ENCODE measurements at places on chromosomes 7 and 10.

- DNase-seq: no peak
These were observed 139.4 kb upstream of the AGR3 start for GRCh38 chr7:17021205-17021604.

DNA sequence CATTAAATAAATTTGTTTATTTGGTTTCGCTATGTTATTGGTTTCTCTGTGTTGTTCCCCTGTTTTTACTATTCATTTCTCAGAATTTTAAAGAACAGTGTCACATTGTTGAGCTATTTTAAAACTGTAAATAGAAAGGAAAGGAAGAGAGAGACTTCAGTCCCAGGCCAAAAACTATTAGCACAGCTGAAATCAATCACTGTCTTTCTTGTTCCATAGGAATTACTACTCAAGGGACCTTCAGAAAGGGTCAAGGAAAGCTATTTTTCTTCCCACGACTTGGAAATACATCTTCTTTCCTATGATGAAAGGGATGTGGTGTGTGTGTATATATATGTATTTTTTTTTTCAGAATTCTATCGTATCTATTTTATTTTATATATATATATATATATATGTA, 29.0 kb upstream of the GNAT3 start:
- DNase-seq: no peak

DNA sequence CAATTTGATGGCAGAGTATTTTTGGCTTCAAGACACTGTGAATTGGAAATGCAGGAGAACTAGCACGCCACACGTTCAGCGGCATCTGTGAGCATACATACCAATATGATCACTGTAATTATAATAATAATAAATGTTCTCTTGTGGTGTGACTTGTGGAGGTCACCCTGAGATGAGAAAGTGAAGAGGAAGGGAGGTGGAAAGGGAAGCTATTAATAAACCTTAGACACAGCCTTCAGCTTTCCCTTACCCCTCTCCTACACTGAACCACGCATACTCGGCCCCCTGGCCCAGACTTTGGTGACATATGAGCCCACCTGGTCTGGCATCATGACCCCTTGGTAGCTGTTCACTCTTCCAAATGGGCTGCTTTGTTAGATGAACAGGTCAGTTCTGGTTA, 139.1 kb downstream of the SORCS3 start:
- DNase-seq: no peak

DNA sequence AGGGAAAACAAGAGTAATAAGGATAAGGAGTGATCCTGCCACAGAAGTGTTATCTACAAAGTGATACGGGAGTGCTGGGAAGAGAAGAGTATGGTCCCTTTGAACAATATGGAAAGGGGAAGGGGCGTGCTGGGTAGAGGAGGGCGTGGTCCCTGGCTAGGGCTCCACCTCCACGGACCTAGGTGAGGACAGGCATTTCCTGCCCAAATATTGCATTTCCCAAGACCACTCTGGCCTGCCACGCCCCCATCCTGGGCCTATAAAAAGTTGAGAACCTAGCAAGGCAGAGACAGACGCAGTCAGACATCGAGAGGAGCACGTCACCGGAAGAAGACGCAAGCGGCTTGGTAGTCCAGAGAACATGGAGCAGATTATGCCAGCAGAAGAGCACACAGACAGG, 22.8 kb downstream of the VSTM4 start:
- DNase-seq: no peak

DNA sequence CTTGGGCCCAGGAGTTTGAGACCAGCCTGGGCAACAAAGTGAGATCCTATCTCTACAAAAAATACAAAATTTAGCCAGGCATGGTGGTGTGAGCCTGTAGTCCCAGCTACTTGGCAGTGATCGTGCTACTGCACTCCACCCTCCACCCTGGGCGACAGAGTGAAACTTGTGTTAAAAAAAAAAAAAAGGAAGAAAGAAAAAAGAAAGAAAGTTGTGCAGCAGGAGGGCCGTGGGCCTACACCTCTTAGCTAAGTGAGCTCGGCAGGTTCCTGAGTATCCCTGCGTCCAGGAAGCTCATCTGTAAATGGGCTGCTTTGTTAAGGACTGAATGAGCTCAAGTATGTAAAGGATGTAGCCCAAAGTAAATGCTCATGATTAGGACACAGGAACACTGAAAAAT, 155.0 kb downstream of the RNF216 start:
- no peak for DNase-seq

DNA sequence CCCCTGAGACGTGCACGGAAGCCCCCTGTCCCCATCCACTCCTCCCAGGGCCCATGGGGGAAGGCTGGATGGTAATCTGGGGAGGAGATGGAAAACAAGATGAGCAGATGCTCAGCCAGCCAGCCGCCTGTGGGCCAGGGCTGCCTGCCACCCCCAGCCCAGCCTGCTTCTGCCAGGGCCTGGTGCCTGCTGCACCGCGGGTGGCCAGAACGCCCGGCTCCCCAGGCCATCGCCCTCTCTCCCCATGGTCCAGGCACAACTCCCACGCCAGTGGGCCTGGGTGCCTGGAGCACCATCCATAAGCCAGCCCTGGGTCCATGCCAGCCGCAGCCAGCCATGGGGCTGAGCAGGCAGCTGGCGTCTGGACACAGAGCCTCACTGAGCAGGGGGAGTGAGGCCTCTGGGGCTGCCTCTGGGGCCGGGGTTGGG, 57.2 kb upstream of the ELN start:
- no peak for DNase-seq

DNA sequence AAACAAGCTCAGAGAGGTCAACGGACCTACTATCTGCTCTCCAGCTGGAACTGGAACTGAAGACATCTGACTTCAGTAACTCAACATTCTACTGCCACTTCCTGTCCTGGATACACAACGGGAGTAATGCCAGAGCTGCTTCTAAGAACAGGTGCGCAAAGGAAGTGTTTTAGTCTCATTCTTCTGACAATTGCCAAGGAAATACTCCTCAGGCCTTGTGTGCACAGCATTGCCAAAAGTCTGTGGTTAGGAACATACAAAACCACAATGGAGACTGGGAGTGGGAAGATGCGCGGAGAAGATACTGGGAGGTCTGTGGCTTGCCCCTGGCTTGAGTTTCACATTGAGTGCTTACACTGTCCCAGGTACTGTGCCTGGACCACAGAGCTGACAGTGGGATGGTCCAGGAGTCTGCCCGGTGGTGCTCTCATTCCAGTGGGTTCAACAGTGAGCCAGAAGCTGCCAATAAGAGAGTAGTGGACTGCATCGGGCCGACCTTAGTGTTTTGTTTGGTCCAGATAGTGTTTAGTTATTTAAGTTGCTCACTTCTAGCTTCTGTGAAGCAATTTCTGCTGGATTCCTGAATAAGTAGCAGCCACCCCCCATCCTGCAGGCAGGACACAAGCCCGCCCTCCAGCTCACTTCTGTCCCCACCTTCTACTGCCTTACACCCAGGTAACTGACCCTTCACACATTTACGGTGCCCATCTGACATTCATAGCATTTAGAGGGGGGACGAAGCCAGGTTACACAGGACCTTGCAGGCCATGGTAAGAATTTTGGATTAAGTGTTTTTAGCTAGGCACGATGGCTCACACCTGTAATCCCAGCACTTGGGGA, 10.3 kb downstream of the TBL2 start:
- no peak for DNase-seq

DNA sequence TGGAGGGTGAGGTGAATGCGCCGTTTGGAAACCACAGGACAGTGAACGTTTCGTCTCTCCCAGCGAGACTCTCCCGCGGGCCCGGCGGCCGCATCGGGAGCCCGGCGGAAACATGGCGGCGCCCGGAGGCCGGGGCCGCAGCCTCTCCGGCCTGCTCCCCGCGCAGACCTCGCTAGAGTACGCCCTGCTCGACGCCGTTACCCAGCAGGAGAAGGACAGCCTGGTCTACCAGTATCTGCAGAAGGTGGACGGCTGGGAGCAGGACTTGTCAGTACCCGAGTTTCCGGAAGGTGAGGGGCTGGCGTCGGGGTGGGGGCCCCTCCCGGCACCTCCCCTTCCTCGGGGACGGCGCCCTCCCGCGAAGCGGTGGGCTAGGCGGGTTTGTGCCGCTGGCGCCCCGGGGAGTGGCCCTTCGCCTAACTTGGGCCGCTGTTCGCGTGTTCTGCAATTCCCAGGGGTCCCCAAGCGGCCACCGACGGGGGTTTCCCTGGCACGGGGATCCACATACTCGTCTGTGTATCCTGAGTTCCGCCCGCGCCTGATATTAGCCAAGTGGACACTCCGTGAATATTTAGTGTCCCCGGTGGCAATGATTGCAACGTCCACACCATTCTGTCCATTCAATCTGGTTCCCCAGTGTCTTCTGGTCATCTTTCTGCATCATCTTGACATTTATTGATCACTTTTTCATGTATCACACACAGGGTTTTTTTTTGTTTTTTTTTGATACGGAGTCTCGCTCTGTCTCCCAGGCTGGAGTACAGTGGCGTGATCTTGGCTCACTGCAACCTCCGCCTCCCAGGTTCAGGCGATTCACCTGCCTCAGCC, 514 bp downstream of the NHLRC2 start:
- DNase-seq: no peak

GRCh38 chr7:51545131-51545530, 228.5 kb upstream of the COBL start:
- DNase-seq: no peak

- DNase-seq: no peak
These were observed 62.5 kb upstream of the INSIG1 start for GRCh38 chr7:155234950-155235789.

DNA sequence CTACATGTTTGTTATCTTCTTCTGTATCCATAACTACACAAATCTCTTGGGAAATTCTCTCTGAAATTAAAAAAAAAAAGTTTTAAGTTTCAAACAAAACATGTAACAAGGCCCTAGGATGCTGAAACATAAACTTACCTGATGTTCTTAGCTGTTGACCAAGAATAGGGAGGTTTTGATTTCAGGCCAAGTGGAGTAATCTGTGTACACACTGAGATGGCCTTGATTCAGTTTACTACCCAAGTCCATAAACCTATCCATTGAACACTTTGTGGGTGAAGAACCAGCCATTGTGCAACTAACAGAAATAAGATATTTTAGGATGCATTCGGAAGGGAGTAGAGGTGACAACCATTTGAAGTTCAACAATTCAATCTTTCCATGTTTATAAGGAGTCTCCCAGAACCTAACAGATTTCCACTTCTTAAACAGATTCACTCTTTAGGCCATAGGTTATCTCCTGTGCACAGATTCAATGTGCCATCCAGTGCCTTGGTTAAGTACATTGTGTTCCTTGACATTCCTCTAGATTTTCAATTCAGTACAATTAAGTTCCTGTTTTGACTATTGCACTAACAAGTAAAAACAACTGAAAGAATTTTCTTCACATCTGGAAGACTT, 143.1 kb downstream of the CRPPA start:
- DNase-seq: no peak

DNA sequence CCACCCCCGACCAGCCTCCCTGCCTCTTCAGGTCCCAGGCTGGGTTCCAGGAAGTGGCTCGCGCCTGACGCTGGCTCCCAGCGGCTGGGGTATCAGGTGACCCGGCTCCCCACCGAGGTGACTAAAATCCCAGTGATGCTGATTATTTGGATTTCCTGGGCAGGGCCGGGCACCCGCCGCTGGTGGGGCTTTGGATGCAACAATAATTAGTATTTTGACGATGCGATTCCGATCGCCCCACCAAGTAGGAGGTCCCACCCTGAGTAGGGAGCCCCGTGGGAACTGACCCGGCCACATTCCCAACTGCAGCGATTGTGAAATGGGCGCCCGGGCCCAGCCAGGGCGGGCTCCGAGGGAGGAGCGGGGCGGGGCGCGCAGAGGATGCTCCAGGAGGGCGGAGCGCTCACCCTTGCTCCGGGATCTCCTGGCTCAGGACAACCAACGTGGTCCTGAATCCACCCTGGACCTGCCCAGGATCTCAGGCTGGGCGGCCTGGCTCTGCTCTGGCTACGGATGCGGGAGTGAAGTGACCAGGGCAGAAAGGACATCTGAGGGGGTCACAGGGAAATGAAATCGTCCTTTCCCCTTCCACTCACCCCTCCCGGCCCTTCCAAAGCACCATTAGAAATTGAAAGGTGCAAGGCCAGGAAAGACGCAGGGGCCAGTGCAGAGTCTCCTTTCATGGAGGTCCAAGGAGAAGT, 32.6 kb downstream of the DUSP5 start:
- no peak for DNase-seq

DNA sequence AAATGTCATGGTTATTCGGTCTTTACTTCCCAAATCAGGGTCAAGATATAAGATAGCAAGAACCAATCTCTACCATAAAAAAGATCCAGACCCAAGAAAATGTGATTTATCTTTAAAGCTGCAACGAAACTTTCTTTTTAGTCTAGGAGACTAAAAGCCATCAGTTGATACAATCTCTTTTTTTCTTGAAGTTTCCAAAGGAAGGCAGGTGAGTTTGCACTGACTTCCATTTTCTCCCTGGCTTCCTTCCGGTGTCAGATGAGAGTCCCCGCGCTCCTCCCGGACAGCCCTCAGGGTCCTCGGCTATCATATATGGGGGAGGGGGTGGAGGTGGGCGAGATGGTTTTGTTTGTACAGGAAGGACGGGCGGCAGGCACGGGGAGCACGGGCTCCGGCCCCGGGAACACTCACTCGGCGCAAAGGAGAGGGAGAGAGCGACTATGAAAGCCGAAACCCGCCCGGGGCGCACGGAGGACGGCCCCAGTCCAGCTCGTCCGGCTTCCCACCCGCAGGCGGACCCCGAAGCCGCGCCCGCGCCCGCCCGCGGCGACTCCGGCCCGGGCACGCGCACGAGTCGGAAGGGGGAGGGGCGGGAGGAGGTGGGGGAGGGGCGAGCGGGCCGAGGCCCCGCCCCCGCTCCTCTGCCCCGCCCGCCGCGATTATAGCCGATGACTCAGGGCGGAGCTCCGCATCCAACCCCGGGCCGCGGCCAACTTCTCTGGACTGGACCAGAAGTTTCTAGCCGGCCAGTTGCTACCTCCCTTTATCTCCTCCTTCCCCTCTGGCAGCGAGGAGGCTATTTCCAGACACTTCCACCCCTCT, at the start of gene BAG3:
BAG3 (plus strand) TSS at position 689 of the 822 bp plus-strand sequence. CDS start 296 bp downstream, outside the sequence.
- peak; percentile 67 for DNase-seq

DNA sequence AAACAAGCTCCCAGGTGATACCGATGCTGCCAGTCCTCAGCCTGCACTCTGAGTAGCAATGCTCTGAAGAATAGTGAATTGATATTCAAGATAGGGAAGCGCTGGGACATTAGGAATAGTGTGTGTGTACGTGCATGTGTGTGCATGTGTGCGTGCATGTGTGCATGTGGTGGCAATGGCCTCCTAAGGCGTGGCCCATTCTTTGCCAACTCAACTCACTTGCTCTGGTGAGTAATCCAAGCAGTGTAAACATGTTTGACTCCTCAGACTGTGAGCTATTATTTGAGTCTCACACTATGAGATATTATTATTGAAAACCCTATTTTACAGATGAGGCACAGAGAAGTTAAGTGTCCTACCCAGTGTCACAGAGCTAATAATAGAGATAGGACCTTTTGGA, 186.6 kb downstream of the RAB11FIP2 start:
- no peak for DNase-seq

GRCh38 chr7:97693586-97693985, 38.3 kb upstream of the TAC1 start:
- DNase-seq: no peak

GRCh38 chr10:132722394-132723329, 63.3 kb downstream of the NKX6-2 start:
- DNase-seq: no peak

- no peak for DNase-seq
These were observed 153.5 kb downstream of the PIP4K2A start for GRCh38 chr10:22560913-22561239.

GRCh38 chr7:112929421-112929820, 139.2 kb upstream of the TMEM168 start:
- no peak for DNase-seq

Data from stimulated activated CD8-positive, alpha-beta memory T cell treated with anti-CD3 and anti-CD28 coated beads, Interleukin-4, amount 100 ng/mL, for 1 hour (primary cell).